Fibroblast of lung (primary cell): ENCODE measurements at places on chromosomes 5 and 9.

- DNase-seq, result peak; percentile 77
These were observed 108.5 kb downstream of the NNT start for GRCh38 chr5:43711496-43711895.

DNA sequence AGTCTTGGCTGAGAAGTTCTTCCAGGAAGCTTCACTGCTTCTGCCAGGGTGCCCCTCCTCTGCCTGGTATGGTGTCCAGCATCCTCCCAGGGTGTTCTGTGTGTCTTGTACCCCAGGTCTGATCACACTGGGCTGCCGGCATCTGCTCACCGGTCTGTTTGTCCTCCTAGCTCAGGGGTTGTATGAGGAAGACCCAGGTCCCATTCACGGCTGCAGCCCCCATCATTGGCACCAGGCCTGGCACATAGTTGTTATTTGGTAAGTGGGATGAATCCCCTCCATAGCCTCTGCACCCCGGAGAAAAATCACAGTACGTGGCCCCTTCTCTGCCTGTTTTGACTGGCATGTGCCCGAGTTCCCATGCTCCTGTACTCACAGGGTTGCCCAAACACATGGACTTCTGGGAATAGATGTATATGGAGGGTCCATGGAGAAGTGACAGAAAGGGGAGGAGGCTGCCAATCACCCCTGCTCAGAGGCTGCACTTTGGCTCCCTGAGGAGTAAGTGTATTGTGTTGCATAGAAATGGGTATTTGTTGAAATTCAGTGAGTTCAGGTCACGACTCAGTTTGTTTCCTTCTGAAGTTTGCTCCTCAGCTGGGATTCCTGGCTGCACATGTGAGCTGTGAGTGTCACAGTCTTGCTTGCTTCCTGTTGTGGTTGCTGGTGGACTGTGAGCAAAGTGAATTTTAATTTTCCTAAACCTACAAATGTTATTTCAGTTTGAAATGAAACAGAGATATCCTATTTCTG is 96.2 kb downstream of the HSPA4 start:
- DNase-seq, result no peak

- no peak for DNase-seq
These were observed 40.8 kb upstream of the HMHB1 start for GRCh38 chr5:143771189-143771588.

DNA sequence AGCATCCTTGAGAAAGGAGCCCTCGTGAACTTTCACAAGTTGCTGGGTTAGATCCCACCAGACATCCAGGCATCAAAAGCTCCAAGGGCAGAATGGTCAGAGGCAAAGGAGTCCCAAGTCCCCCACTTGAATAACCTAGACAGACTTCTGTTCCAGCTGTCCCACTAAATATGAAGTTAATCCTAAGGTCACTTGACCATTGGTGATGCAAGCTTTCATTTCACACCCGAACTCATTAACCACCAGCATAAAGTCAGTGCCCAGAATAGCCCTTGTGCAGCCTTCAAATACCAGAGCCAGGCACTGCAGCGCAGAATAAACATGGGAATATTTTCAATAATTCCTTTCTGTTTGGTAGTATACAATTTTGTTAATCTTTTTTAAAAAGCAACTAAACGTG is 28.9 kb downstream of the OXCT1 start:
- DNase-seq, result no peak

- DNase-seq, result peak; percentile 77
These were observed 10.5 kb downstream of the OR1K1 start for GRCh38 chr9:122810306-122810946.

DNA sequence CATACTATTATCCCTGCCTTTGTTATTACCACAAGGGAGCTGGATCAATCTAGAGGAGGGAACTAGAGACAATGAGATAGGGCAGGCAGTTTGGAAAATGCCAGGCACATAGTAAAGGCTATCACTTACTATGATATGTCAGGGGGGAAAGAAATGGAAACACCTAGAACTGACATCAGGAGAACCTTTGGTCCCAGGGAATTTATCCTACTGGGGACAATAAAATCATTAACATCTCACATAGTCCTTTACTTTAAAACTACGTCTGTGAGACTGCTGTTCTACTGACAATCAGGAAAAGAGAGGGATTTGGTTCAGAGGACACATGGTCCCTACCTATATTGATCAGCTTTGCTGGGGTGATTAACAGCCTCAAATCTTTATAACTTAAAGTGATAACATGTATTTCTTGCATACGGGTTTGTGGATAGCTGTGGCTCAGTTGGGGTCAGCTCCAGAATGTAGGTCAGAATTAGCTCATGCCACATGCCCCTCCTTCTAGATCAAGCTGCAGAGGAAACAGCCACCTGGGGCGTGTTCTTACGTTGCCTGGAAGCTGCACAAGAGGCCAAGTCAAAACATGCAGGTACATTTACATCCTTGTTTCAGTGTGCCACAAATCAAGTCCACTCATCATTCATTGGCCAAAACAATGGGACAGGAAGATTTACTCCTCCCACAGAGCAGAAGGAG is 43.9 kb upstream of the ALDOB start:
- DNase-seq, result peak; percentile 10
